ENCODE measurements at places on chromosomes 4 and X.
A peak's percentile ranks its signal among the peaks of the same experiment; 100 is the strongest.

GRCh38 chr4:156132196-156132595 lies 178.5 kb upstream of the CTSO start:
- no peak for DNase-seq

DNA sequence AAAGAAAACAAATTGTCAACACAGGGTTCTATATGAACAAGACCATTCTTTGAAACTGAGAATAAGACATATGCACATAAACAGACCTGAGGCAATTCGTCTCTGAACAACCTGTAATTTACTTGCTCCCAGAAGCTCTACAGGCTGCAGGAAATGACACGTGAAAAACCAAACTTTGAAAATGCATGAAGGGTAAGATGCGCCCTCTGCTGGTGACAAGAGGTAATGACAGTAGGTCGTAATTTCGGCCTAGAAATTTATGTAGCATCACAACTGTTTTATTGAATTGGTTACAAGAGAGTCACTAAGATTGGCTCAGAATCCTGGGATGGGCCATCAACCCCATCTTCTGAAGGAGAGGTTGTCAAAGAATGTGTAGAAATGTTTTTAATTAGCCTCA lies 276.5 kb downstream of the PPP4R3C start:
- DNase-seq, result no peak

- no peak for DNase-seq
Measured at GRCh38 chrX:103697687-103698086, 11.2 kb upstream of the MORF4L2 start.

GRCh38 chrX:72097098-72097497 lies 34.6 kb downstream of the RTL5 start:
- no peak for DNase-seq

- no peak for DNase-seq
Measured at GRCh38 chr4:120286813-120287212, 220.2 kb upstream of the MAD2L1 start.

DNA sequence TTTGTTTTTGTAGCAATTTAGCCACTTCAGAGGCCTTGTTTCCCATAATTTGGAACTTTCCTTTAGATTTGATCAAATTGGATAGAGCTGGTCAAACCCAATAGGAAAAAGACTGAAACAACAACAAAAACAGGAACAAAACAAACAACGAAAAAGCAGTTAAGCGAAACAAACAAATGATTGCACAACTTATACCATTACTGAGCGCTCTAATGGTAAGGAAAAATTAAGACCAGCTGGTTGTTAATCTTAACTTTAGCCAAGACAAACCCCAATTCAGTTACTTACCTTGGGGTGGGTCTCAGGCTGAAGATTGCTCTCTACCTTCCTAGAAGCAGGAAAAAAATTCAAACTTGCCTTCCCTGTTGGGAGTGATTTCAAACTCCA lies 38.3 kb downstream of the SPCS3 start:
- no peak for DNase-seq

DNA sequence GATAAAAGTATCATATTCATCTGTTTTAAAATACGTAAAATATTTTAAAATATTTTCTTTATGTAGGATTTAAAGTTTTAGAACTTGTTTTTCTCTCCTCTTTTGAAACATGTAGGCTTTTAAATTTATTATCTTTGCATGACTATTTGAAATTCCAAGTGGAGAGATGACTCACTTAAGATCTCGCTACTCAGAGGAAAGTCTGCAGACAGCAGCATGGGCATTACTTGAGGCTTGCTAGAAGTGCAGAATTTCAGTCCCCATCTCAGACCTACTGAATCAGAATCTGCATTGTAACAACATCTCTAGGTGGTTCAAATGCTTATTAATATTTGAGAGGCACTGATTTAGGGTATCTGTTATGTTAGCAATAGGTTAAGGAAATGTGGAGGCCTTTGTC lies 225.7 kb upstream of the ARX start:
- no peak for DNase-seq

- DNase-seq, result no peak
Measured at GRCh38 chrX:45524296-45524695, 323.6 kb upstream of the DIPK2B start.

DNA sequence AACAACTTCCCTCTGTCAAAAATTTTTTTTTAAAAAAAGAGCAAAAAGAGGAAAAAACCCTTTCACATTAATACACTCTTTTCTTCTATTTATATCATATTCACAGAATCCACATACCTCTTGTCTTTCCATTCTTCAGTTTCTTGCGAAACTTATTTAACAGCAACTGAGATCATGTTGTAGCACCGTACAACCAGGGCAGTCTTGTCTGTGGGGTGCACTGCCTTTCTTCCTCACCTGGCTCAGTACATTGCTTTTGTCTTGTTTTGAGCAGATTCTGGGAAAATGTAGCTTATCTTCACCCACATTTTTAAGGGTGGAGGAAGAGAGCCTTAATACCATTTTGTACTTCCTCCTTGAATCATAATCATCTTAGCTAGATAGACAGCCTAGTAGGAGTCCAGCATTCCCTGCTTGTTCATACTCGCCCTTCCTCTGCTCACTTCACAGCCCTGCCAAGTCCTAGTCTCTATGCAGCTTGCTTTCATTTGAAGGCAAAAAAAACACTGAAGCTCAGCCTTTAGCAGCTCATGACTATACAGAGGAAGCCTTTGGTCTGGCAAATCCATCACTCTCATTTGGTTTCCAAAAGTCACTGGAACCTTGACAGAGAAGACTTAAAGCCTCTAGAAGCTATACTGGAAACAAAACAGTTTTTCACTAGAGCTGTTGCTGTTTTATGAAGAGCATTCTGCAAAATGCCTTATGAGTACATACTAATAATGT lies 140.6 kb upstream of the BANK1 start:
- no peak for DNase-seq

DNA sequence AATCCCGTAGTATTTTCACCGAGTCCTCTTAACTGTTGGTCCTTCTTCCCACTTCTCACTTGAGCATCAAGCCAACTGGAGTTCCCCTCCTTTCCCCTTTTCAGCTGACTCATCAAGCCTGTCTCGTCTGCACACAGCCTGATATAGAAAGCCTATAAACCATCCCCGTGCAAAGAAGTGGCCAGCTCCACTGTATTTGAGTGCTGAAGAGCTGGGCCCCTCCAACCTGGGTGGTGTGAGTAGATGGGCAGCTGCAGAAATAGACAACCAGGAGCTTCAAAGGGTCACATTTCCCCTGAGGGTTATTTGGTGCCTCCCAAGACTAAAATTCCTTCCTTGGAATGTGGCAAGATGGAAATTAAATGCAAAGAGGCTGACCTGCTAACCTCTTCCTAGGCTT lies 199.7 kb downstream of the HS6ST2 start:
- DNase-seq, result no peak

DNA sequence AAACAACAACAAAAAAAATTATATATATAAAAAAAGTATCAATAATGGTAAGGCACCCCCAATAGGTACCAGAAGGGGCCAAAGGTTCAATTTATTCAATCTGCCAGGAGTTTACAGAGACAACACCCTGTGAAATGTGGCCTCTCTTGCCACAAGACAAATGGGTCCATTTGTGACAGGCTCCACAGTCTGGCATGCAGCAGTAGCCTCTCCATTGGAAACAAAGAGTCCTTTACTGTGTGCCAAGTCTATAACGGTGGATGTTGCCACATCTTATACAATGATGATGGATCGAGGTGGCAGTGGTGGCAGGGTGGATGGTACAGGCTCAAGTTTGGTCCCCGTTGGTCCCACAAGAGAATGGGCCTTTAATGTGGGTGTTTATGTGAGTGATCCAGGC lies 70.1 kb upstream of the SH3RF1 start:
- no peak for DNase-seq

- no peak for DNase-seq
Measured at GRCh38 chr4:56132835-56133234, 184.1 kb downstream of the CEP135 start.

DNA sequence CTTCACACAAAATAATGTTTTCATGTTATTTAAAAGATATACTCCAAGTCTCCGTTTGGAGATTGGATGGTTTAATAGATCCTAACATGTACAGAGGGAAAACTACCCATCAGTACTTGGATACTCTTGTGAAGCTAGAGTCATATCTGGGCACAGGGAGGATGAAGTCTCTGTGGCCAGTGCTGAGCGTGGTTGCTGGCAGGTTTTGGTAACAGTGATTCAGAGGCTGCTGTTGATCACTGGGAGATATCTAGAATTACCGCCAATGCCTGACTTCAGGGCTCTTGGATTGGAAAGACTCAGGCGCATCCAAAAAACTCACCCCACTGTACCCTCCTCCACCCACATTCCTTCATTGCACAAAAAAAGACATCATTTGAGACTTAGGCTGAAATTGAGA lies 107.2 kb upstream of the PGRMC2 start:
- DNase-seq, result no peak

- DNase-seq, result no peak
Measured at GRCh38 chrX:10636337-10636736, 16.0 kb upstream of the MID1 start.

GRCh38 chr4:88107406-88108107 lies 50.9 kb downstream of the ABCG2 start:
- DNase-seq, result no peak

GRCh38 chr4:156390599-156391324 lies 437.1 kb upstream of the CTSO start:
- no peak for DNase-seq

DNA sequence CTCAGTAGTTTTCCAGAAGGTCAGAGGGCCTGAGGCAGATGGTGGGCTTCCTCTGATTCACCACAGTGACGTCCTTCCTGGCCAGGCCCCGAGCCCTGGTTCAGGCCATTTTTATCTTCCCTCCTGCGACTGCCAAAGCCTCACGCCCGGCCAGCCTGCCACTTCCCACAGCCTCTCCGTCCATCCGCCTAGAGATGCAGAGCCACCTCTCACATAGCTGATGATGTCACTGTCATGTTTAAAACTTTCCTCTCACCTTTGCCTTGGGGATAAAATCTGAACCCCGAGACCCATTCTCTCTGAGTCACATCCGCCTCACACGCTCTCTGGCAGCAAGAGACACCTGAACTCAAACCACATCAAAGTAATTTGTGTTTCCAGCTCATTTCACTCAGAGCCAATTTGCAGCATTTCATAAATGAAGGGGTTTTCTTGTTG lies 175.3 kb downstream of the QDPR start:
- DNase-seq, result peak; percentile 58

DNA sequence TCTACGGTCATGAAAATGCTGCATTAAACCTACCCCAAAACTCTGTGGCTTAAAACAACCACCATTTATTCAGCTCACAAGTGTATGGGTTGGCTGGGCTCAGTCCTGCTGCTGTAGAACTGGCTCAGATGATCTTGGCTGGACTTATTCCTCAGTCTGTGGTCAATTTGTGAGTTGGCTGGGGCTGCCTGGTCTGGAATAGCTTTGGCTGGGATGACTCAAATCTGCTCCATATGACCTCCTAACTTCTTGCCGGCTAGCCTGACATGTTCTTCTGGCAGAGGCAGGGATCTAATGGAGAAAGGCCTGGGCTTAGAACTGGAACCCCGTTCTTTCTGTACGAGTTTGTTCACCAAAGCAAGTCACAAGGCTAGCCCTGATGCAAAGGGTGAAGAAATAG lies 71.7 kb downstream of the CFAP299 start:
- no peak for DNase-seq

- DNase-seq, result no peak
Measured at GRCh38 chrX:109862433-109862832, 129.4 kb upstream of the ACSL4 start.

- DNase-seq, result no peak
Measured at GRCh38 chrX:42459735-42460134, 318.2 kb downstream of the PPP1R2C start.

DNA sequence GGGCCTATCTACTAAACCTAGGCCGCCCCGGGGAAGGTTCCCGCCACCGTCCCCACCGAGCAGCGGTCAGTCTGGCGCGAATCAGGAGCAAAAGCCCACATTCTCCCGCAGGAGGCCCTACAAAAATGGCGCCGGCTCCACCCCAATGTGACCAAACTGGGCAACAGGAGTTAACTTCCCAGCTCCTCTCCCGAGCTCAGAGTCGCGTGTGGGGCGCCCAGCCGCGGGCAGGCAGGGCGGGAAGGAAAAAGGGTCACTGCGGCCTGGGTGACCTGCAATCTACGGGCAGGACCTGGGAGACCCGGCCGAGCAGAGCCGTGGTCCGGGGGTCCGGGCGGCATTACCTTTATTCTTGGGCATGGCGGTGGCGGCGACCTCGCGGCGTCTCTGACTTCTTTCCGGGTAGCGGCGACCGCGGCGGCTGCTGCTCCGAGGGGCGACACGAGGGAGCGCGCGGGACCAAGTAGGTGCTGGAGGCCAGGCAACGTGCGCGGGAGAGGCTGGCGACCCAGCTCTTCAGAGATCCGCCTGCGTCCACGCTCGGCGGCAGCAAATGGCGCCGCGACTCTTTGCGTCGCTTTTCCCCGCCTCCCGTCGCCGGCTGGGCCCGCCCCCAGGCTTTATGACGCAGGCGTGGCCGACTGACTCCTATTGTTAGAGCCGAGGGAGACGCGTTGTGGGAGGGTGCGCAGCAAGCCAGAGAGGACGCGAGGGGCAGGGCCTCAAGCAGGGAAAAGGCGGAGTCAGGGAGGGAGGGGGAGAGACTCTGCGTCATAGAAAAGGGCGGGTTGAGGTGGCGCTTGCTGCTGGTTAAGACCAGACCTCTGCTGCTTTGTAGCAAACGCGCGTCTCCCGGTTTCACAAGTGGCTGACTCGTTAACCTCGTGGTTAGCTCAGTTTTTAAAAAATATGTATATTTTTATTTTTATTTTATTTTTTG lies at the start of gene EIF1AX:
TSS of gene EIF1AX (minus strand) at position 558 of the 940 bp plus-strand sequence. CDS start at position 360, 198 bp downstream.
- peak; percentile 90 for DNase-seq

- DNase-seq, result no peak
Measured at GRCh38 chr4:74056858-74057562, 18.5 kb upstream of the CXCL3 start.

DNA sequence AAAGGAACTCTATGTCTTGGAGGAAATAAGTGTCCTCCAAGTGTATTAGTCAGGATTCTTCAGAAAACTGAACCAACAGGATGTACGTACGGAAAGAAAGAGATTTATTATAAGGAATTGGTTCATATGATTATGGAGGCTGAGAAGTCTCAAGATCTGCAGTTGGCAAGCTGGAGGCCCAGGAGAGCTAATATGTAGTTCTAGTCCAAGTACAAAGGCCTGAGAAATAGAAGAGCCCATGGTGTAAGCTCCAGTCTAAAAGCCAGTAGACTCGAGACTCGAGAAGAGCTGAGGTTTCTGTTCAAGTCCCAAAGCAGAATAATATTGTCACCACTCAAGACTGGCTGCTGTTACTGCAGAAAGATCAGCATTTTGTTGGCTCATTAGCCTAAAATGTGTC lies 65.3 kb upstream of the EFNB1 start:
- DNase-seq, result no peak

DNA sequence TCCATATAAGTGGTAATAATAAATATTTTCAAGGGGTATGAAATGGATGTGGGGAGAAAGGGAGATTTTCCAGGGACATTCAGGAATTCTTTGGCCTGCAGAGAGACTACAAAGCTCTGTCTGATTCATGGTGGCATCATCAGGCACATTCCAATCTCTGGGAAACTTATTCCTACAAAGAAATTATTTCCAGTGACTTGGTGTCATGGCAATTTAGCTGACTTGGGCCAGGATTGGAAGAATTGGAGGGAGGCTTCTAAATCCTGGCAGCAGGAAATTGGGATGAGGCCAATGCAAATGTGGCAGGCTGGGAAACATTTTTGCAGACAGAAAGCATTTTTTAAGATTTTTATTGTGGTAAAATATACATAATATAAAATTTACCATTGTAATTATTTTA lies 204.6 kb downstream of the RTL9 start:
- no peak for DNase-seq

- DNase-seq, result no peak
Measured at GRCh38 chrX:104105330-104106262, 6.7 kb upstream of the ZCCHC18 start.

GRCh38 chrX:134544513-134545151 lies 84.7 kb downstream of the HPRT1 start:
- no peak for DNase-seq

GRCh38 chr4:121451310-121451709 lies 70.5 kb upstream of the QRFPR start:
- DNase-seq, result no peak
